ENCODE measurements at places on chromosomes 3 and 15. TPM values are rescaled to one million over a fixed set of nuclear protein-coding genes. Genes with fewer than 3 reads are reported as not detected.

GRCh38 chr15:98865397-98866339, 141.9 kb downstream of the PGPEP1L start:
- peak; percentile 79 for DNase-seq

DNA sequence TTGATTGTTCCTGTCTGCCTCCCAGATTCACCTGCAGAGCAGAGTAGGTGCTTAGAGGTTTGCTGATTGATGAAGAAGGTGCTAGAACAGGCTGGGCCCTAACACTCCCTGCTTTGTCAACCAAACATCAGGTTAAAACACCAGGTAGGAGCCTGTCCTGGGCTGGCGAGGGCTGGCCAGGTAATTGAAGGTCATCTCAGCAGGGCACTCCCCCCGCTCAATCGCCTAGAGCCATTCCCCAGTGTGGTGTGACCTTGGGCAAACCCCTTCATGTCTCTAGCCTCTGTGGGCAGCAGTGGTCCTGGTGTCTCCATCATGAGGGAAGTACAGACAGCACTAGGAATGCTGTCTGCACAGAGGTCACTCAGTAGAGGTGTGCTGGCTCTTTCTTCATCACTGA, 88.3 kb downstream of the KLF15 start:
- no peak for DNase-seq

DNA sequence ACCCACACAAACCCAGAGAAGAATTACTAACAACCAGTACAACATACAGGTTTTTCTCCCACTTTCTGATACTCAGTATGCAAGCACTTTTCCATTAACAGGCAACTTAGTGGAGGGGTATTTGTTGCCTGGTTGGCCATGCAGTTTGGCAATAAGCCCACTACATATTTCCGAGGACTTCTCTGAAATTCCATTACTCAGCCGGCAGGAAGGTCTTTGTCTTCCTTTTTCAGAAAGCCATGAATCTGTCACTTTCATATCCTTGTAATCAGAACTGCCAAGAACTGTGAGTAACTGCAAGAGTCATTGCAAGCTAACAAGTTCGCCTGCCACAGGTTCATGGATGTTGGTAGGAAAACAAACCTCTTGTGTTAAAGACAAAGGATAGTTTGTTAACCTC, 422.3 kb upstream of the ROBO1 start:
- no peak for DNase-seq

The APOD gene
- total RNA-seq = 87.7 TPM

Measured in heart right ventricle (tissue), 16 donors.